ENCODE measurements at places on chromosomes 2 and 18.

- DNase-seq, result no peak
These were observed 24.0 kb upstream of the GALNT5 start for GRCh38 chr2:157233506-157233905.

DNA sequence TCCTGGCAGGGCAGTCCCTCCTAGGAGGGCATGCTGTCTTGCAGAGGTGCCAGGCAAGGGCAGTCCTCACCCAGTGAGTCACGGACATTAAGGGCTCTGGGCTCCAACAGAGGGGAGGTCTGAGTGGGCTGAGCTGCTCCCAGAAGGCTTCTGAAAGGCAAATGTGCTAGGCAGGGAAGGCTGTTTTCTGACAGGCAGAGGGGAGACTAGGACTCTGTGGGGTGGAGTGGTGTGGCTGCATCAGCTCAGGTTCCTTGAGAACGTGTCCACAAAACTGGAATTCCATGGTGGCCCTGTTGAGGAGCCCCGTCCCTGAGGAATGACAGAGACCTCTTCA lies 283.5 kb downstream of the MYCN start:
- DNase-seq, result no peak

DNA sequence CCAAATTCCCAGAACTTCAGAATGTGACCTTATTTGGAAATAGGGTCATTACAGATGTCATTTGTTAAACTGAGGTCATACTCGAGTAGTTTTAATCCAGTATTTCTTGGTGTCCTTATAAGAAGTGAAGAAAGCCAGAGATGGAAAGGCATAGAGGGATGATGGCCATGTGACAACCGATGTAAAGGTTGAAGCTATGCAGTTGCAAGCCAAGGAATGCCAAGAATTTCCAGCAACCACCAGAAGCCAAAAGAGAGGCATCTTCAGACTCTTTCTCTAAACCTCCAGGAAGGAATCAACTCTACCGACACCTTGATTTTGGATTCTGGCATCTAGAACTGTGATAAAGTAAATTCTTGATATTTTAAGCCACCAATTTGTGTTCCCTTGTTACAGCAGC lies 242.2 kb downstream of the CDH20 start:
- no peak for DNase-seq

DNA sequence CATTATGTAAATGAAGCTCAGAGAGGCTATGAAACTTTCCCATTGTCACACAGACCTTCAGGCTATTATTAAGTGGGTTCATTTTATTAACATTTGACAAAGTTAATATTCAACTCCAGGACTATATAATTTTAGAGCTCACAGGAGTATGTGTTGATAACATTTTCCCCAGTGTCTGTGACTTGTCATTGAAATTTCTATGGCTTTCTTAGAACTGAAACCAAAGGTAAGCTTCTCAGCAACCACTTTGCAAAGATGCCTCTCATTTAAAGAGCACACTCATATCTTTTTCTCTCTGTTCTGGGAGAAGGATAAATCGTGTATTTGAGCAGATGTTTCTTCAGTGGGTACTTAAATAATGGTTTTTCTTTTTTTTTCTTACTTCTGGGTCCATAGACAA lies 61.8 kb upstream of the LHCGR start:
- DNase-seq, result no peak

DNA sequence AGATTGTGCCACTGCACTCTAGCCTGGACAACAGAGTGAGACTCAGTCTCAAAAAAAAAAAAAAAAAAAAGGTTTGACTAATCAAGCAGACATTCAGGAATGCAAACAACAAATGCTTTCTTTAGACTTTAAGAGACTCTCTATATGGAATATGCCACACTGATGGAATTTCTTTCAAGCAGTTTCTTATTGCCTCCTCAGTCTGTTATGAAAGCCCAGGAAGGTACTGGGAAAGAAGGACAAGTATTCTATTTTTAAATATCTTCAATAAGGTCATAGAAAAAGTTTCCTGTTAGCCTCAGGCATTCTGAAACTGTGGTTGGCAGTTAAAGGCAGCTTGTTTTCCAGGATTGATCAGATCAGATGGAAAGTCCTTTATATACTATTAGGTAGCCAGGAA lies 241.6 kb downstream of the PIK3C3 start:
- no peak for DNase-seq

DNA sequence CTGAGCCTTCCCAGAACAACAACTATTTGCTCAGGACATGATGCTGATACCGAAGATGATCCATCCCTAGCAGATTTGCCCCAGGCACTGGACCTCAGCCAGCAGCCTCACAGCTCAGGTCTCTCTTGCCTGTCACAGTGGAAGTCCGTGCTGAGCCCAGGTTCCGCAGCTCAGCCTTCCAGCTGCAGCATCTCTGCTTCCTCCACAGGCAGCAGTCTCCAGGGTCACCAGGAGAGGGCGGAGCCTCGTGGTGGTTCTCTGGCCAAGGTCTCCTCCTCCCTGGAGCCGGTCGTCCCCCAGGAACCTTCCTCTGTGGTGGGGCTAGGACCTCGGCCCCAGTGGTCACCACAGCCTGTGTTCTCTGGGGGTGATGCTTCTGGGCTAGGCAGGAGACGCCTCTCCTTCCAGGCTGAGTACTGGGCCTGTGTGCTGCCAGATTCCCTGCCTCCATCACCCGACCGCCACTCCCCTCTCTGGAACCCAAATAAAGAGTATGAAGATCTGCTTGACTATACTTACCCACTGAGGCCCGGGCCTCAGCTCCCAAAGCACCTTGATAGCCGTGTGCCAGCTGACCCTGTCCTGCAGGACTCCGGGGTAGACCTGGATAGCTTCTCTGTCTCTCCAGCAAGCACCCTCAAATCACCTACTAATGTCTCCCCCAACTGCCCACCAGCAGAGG lies 15.4 kb downstream of the CEP68 start:
- DNase-seq, result no peak

GRCh38 chr2:24597181-24597870 lies 106.3 kb downstream of the NCOA1 start:
- no peak for DNase-seq

- no peak for DNase-seq
These were observed 110.6 kb downstream of the TMEM182 start for GRCh38 chr2:102872388-102872787.

DNA sequence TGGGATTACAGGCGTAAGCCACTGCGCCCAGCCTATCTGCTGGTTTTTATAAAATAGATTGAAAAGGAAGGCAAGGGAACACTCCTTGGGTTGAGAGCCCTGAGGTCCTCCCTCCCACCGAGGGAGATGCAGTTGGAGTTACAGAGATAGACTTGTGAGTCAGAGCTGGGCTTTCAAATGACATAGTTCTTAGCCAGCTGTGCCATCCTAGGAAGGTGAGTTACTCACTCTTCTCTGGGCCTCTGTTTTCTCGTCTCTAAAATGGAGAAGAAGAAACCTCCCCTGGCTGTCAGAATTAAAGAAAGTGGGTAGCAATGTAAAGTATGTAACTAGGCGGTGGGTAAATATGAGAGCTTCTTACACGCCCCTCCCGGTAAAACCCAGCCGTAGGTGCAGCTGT lies 2.4 kb downstream of the LRRFIP1 start:
- DNase-seq, result no peak

- DNase-seq, result no peak
These were observed 56.4 kb downstream of the ICOS start for GRCh38 chr2:203993011-203993410.

- DNase-seq, result no peak
These were observed 15.5 kb downstream of the IL1F10 start for GRCh38 chr2:113083296-113083695.

GRCh38 chr18:46478796-46479195 lies 178.2 kb downstream of the LOXHD1 start:
- DNase-seq, result no peak

DNA sequence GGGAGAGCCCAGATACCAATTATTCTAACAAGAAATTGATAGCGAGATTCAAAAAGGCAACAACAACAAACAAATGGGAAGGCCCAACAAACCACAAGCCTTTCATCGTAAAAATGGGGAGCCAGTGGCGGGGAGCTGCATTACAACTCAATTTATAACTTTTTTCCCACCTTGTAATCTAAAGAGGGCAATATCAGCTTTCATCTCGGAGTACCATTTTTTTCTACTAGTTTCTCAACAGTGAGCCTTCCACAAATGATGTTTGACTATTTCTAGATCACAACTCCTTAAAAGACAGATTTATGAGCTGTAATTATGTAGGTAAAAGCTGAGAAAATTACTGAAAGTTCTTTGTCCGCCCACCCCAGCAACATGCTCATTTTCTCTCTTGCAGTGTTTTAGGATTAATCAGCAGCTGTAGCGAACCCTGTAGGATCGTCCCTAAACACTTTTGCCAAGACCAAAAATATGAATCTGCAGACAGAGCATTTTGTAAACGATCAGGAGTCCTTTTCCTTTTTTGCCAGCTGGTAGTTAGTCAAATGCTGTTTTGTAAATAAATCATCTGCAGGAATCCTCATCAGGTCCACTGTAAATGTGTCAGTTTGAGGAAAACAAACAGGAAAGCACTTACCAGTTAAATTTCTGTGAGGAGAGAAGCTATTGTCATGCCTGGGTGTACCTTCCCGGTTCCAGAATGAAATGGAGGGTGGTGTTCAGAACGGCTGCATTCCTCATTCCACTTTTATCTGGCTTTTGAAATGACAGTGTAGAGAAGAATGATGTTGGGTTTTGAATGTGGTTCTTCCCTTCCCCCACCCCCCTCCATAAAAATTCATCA lies 53.2 kb downstream of the EEF1B2 start:
- no peak for DNase-seq

DNA sequence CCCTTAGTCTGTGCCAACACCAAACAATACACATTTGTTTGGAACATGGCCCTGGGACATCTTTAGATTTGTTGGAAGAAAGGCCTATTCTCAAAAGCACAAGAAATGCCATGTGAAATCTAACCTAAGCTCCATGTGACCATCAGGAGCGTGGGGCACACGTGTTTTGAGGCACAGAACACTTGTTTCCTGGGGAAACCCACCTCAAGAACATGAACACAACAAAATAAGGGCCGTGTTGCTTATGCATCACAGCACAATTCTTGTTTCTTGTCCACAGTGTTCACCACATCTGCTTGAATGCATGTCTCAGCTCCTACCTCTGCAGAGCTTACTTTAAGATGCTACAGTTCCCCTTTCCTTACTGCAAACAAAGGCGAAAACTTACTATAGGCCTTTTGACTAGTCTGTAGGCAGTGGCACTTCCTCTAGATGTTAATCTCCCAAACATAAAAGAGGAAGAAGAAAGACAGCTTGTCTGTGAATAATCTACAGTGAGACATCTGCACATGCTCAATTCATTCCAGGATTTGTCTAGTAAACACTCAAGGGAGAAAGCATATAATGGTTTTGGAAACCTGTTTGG lies 165.0 kb downstream of the ANKRD44 start:
- DNase-seq, result no peak

DNA sequence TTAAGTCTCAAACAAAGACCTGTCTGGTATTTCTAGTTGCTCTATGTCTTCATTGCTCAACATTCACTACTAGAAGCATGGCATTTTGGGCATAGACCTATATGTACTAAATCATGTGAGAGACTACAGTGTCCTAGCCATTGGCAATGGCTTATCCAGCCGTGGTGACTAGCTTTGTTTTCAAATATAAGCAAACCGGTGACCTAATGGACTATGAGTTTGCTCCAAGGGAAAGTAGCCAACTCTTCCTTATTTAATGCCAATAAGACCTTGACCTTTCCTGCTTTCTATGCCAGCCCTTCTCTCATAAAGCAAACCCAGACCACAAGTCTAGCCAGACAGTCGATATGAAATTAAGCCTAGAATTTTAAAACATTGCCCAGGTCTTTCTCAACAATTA lies 113.7 kb upstream of the CREB1 start:
- no peak for DNase-seq

DNA sequence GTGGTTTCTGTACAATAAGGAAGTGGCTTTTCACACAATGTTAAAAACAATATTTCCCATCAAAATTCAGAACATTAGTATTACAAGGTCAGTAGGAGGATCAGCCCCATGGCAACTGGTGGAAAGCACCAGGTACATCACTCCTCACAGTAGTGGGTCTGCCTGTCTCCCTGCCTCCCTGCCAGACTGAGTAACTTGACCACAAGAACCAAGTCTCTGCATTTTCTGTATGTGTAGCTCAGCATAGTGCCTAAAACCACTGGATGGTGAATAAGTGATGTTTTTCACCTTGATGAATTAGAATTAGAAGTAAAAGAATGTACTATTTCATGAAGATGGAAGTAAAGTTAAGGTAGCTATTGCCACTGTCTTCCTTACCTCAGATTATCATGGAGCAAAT lies 4.1 kb upstream of the WDR7 start:
- no peak for DNase-seq

DNA sequence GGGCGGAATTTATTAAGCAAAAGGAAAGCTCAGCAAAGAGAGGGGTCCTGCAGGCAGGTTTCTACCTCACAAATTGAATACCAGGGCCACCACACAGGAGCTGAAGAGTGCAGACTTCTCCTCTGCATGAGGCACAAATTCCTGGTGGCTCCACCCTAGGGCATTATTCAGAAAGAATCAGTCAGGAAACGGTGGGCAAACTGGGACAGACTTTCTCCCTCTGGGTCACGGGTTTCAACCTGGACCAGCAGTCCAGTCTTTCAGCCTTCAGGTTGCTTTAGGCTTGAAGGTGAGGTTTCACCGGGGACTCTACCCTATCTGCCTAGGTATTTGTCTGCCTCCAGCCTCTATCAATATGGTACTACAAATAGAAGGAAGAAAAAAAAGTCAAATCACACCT lies 41.8 kb downstream of the ACSL3 start:
- no peak for DNase-seq

- DNase-seq, result no peak
These were observed 10.8 kb downstream of the PROM2 start for GRCh38 chr2:95284886-95285541.

GRCh38 chr18:49028801-49029506 lies 78.2 kb upstream of the SMAD7 start:
- no peak for DNase-seq

GRCh38 chr2:39602616-39603015 lies 63.1 kb upstream of the TMEM178A start:
- no peak for DNase-seq

DNA sequence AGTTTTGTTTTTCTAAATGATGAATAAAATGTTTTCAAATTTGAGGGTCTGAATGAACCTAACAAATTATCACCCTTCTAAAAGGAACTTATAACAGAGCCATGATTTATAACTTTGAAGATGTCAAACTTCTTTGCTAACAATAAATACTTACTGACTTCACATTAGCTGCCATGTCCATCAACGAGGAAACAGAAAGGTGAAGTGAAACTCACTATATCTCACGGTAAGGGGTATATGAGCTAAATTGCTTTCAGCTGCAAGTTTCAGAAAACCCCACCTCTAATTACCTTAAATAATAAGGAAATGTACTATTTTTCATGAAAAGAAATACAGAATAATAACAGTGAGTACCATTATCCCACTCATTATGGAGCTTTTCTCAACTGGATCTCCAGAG lies 350.8 kb upstream of the NT5C1B start:
- no peak for DNase-seq

GRCh38 chr2:108363024-108363907 lies 14.5 kb upstream of the SULT1C4 start:
- DNase-seq, result no peak

DNA sequence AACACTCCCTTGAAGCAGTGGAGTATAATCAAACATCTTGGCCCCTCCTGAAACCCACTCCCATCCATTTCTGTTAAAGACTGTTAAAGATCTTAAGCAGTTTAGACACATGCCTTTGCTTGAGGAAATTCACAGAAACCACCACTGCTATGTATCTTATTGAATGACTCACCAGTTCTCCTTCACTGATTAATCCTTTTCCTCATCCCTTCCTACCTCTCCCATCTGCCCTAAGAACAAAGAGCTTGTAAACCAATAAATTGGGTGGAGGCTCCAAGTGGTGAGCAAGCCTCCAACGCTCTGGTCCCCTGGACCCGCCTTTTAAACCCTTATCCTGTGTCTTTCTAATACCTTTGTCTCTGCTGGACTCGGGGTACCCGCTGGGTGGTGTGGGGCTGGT lies 746.1 kb downstream of the LRP1B start:
- DNase-seq, result no peak

Data from dorsolateral prefrontal cortex (tissue), 122 donors.